ENCODE measurements at places on chromosomes 11 and 22.

DNA sequence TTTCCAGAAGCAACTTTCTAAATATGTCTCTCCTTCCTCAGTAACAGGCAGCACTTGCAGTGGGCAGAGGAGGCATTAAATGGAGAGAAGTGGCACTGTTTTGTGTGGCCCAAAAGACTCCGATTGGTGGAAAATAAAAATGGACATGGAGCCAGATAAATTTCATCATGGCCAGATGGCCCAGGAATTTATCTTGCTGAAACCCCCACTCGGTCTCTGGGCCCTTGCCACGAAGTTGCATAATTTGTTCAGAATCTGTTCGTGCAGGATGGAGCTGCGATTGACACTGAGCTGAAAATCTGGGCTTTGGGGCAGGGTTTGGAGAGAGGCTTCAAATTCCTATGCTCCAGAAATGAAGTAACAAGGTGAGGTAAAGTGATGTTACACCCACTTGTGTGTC lies 65.5 kb downstream of the C11orf91 start:
- peak; percentile 65 for DNase-seq

- DNase-seq = no peak
Observed at GRCh38 chr22:48112687-48113521, 1350.5 kb downstream of the TBC1D22A start.

DNA sequence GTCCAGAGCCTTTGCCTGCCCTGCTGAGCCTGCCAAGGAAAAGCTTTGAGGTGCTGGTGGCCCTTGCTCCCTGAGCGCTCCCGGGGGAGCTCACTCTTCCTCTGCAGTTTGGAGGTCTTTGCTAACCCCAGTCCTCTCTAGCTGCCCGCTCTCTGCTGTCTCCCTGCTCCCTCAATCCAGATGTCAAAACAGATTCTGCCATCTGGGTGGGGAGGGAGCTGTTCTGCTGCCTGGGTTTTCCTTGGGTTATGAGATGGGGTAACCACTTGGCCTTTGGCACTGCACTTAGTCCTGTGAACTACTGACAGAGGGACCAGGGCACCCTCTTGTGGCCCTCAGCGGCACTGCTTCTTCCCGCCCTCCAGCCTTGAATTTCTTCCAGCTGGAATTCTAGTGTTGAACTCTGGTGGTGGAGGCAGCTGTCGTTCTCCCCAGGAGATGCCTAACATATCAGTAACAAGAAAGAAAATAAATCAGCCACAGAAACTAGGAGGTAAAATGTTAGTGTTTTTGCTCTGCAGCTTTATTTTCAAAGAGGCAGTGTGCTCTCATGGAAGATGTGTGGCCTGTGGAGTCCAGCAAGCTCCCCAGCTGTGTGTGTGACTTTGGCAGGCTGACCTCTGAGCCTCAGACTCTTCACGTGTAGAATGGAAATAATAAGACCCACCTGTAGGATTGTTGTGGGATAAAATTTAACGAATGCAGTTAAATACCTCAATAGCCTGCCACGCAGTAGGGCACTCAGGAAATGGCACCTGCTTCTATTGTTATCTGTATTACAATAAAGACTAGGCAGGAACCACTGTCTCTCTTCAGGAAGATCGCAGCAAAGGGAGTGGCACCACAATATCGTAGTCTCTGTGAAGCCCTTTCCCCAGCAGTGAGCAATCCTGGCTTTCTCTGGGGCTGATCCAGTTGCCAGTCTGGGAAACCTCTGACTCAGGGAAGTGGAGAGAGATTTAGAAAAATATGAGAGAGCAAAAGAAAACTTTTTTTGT lies 23.4 kb downstream of the ARFGAP2 start:
- peak; percentile 78 for DNase-seq

DNA sequence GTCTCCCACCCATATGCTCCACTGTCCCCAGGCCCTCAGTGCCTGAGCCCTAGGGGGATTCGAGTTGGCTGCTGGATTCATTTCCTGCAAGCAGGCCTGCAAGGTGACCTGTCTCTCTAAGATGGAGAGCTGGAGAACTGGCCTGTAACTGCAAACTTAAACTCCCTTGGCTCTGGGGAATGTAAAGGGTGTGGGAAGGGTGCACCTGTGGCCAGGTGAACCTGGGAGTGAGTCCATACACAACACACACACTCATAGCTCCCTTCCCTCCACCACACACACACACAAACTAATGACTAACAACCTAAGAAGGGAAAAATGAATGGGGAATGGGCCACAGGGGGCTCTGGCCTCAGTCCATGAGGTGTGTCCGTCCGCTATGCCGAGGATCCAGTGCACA lies 14.5 kb downstream of the SMTNL1 start:
- no peak for DNase-seq

- DNase-seq = peak; percentile 78
Observed at GRCh38 chr11:36009473-36009872, 65.6 kb downstream of the LDLRAD3 start.

DNA sequence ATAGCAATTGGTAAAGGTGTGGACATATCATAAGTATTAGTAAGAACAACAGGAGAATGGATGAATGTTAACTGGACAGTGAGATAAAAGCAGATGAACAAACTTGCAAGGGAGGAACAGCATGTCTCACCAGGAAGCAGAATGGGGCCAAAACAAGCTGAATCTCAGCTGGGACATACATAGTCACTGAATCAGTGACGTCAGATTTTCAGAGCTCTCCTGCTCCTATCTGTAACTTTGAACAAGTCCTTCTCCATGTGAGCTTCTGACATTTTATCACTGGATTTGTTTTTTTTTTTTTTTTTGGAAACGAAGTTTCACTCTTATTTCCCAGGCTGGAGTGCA lies 118.7 kb downstream of the BBOX1 start:
- no peak for DNase-seq

GRCh38 chr11:43916621-43917020 lies 25.8 kb upstream of the C11orf96 start:
- no peak for DNase-seq

DNA sequence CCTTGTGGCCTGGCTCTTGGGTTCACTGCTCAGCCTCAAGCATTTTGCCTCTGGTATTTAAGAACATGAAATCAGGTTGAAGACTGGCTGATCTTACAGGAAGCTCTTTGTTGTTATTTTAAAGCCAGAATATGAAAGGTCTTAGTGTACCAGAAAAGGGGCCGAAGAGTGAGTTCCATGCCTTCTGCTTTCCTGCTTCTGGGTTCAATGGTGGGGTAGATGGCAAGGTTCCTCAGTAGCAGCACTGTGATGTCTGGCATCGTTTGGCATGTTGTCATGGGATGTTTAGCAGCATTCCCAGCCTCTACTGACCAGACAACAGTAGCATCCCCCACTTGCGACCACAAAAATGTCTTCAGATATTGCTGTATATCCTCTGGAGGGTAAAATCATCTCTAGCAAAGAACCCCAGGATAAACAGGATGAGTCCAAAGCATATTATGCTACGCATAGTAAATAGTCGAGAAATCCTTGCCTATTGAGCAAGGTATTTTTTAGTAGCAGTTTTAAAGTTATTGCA lies 2.4 kb downstream of the VPS26B start:
- peak; percentile 66 for DNase-seq

DNA sequence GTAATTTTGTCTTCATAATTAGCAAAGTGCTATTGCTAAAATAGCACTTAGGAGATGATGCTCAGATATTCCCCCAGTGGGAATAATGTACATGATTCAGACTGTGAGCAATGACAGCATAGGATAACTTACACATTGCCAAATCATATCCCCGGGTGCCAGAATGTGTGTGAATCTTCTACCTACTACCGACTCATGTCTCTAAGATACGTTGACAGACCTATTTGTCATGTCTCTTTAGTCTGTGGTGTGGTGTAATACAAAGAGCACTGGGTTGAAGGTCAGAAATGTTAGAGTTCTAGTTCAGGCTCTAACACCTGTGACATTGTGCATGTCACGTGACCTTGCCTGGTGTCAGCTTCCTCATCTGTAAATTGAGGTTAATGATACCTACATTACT lies 31.0 kb upstream of the PICALM start:
- DNase-seq = peak; percentile 73

GRCh38 chr22:29146091-29146560 lies 59.6 kb upstream of the EMID1 start:
- no peak for DNase-seq

DNA sequence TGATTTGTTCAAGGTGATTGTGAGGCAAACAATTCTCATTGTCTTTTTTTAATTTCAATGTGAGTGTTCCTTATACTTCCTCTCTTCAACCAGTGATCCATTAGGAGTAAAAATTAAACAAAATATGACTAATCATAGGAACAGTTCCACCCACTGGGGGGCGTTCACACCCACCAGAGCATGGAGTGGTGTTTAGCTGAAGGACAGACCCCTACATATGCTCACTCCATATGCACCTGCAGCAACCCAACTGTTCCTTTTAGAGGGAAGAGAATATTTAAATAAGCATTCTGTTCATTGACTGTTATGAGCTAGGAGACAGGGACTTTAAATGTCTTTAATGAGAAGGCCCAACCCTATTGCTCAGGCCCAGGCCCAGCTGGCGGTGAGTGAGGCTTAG lies 78.7 kb upstream of the DRD2 start:
- peak; percentile 22 for DNase-seq

GRCh38 chr11:130580891-130581492 lies 132.5 kb downstream of the ADAMTS15 start:
- peak; percentile 94 for DNase-seq

DNA sequence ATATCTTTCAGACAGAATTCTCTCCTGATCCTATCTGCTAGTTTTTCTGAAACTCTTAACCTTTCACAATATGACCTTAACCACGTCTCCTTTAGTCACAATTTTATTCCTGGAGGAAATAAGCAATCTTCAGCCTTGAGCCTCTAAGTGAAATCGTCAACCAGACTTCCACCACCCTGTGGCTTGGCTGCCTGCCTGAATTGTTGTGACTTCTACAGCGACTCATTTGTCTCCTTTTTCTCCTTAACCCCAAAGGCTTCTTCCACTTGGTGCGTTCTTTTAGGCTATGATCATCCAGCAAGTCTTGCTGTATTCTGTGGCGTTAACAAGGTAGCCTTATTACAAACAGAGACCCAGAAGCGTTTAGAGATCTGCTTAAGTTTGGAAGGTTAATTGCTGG lies 535.1 kb upstream of the ARHGAP42 start:
- peak; percentile 36 for DNase-seq

- DNase-seq = no peak
Observed at GRCh38 chr11:85756401-85757200, 54.3 kb downstream of the SYTL2 start.

- no peak for DNase-seq
Observed at GRCh38 chr22:47484960-47485569, 722.6 kb downstream of the TBC1D22A start.

DNA sequence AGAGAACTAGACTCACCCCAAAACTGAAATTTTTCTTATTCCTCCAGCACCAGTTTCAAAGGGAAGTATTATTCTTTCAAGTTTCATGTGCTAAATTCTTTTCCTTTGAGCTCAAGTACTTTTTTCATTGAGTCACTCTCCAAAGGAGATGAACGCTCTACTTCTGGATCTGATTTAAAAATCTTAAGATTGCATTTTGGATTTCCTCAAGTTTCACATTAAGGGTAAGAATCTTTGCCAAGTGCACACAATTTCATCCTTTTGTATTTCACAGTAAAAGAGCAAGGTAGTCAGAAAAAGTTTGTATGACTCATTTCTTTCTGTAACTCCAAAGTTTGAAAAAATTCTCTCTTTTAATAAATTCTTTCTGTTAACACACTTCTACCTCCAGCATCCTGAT lies 435.5 kb downstream of the RAB38 start:
- DNase-seq = no peak

GRCh38 chr11:71268706-71269321 lies 16.4 kb upstream of the SHANK2 start:
- DNase-seq = no peak

- DNase-seq = peak; percentile 79
Observed at GRCh38 chr22:43151251-43152002, at the start of gene TSPO. TSPO (plus strand) TSS chr22:43151559; CDS start chr22:43159239, 7,680 bp downstream.

DNA sequence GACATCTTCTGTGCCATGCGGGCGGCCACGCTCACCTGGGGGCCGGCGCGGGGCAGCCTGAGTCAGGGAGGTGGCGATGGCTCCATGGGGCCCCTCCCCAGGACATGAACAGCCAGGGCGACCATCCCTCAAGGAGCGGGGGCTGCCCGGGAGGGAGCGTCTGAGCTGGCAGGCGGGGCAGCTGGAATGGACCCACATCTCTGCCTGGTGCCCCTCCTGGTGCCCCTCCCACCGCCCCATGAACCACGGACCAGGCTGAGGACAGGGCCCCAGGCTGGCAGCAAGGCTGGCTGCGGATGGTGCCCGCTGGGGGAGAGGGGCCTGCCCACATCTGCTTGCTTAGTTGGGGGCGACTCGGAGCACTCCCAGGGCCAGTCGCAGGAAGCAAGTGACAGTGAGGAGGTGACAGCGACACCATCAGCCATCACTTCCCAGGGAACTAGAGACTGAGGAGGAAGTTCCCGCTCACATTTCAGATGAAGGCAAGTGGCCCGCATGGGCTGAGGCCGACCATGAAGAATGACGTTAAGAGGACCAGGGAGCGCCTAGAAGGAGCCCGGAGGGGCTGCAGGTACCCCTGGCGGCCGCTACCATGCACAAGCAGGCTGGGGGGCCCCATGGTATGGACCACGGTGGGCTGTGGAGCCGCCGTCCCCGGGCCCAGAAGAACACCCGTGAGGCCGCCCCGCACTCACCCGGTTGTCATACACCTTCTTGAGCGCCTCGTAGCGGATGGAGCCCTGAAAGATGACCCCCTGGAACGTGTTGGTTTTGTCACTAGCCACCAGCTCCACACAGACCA lies 37.3 kb downstream of the KIAA0930 start:
- DNase-seq = no peak

DNA sequence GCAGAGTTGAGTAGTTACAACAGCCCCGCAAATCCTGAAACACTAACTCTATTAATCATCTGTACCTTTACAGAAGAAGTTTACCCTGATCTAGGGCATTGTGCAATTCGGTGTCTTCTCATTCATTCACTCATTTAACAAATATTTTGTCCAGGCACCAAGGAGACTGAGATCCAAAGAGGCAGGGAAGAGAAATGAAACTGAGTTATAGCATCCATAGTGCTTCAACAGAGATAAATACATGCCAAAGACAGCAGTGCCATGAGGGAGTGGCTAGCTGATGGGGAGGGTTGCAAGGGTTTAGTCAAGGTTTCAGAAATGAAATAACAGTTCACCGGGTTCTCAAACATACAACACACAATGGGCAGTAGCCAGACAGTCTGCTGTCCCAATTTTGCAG lies 40.2 kb upstream of the MTNR1B start:
- no peak for DNase-seq

- DNase-seq = peak; percentile 12
Observed at GRCh38 chr11:31987118-31988005, 103.5 kb upstream of the RCN1 start.

DNA sequence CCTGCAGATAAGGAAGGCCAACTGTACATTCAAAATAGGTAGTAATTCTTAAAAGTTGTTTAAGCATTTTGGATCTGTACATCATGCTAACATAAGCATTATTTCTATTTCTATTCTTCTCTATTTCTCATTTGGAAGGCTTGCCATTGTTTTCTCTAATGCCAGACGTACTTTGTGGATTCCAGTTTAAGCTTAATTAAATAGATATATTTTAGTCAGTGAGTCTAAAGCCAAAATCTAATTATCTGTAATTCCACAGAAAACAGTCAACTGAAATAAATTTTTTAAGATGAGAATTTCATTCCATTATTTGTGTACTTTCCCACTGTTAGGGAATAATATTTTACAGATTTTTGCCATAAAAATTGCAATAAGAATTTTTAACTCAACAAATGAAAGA lies 123.0 kb downstream of the LUZP2 start:
- DNase-seq = no peak

Data from fibroblast of skin of scalp (primary cell).